ENCODE measurements at places on chromosomes 2 and 18.

DNA sequence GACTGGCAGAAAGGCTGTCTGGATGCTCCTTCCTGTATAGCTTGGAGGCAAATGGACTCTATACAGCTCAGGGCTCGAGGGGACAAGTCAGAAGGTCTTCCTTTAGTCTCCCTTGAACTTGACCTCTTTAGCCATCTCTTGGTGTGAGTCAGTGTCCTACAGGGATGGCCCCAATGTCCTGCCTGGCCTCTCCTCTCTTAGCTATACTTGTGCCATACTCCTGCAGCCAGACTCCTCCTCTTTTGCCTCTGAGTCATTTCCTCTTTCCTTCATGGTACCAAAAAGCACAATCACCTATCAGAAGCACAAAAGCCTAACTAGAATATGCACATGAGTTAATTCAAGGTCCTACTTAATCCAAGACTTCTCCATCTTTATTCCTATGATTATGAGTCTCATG is 112.7 kb downstream of the XRCC5 start:
- DNase-seq, result peak; percentile 22

DNA sequence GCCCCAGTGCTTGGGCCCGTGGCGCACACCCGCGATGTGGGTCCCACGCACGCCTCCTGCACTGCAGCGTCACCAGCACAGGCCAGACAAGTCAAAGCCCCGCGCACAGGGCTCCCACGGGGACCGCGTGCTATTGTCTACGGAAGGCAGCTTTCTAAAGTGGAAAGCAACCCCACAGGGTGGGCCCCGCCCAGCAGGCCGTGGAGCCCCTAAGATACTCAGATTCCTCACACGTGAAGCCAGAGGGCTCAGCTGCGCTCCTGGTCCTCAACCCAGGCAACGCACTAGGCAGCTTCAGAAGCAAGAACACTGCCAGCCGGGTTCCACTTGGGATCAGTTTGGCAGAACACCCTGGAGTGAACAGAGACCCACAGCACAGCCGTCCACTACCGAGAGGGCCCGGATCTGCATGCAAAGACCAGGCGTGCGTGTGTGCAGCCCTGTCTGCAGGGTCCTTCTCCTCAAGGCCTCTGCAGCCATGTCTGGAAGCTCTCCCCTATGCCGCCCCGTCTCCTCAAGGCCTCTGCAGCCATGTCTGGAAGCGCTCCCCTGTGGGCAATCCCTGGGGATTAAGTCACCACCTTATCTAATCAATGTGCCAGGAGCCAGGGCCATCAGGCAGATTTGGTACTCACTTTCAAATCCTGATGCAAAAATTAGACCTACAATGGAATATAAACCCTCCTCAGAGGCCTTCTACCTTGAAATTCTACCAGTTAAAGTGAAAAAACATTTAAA is 231.3 kb downstream of the HDAC4 start:
- DNase-seq, result no peak

DNA sequence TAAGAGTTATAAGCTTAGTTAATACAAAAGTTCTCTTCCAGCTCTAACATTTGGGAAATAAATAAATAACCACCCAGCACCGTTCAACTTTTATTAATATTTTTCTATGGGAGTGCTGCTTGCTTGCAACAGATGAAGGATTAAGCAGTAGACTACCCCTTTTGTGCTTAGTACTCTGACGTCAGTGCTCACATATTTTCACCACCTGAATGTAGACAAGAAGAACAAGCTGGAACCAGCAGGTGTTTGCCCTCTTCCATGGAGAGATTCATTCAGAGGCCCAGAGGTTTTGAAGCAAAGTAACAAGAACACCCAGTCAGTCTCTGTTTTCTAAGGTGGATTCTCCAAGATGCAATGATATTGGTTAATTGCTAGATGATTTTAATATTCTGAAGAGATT is 307.1 kb upstream of the PIK3C3 start:
- no peak for DNase-seq

DNA sequence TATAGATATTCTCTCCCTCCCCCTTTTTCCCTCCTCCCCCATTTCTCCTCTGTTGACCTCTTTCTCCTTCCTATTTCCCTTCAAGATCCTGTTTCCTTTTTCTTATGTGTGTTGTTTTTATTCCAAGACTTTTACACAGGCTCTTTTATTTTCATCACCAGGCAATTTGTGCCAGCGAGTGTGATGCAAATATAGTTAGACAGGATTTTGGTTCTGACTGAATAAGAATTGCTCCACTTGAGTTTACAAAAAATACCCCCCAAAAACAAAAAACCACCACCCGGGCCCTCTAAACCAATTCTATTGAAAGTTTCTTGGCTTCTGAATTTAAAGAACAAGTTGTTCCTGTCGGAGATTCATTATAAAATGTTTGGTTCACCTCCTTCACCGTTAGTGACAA is 50.9 kb upstream of the MAPK4 start:
- no peak for DNase-seq

- no peak for DNase-seq
Observed at GRCh38 chr2:210215120-210215519, 10.1 kb downstream of the ACADL start.

GRCh38 chr2:161416708-161417437 is 776 bp downstream of the TBR1 start:
- DNase-seq, result no peak

- peak; percentile 26 for DNase-seq
Observed at GRCh38 chr2:79876430-79876829, 363.6 kb downstream of the CTNNA2 start.

DNA sequence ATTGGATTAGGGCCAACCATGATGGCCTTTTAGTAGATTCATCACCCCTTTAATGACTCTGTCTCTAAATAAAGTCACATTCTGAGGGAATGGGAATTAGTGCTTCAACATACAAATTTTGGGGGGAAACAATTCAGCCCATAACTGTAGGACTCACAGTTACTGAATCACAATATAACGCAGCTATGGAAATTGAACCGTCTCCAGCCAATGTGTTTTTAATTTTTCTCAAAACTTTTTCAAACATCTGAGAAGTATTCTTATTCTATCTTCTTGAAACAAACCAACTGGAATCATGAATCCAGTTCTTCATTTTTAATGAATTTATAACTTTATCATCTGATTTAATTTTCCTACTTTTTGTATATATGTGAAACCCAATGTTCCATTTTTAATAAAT is 373.1 kb upstream of the SYT4 start:
- DNase-seq, result no peak

DNA sequence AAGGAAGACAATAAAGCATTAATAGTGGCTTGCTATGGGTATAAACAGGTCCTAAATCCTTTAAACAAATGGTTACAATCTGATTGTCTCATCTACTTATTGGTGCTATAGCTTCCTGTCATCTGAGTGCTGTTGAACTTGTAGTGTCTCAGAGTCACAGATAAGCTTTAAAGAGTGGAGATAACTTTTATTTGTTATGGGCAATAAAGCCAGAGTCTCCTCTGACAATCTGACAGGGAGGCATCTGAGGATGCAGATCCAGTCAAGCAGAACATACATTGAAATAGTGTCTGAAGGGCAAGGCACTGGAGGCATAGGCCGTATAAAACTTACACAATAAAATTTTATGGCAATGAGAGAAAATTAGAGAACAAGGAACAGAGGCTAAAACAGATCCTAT is 1132.4 kb upstream of the CDH2 start:
- no peak for DNase-seq

DNA sequence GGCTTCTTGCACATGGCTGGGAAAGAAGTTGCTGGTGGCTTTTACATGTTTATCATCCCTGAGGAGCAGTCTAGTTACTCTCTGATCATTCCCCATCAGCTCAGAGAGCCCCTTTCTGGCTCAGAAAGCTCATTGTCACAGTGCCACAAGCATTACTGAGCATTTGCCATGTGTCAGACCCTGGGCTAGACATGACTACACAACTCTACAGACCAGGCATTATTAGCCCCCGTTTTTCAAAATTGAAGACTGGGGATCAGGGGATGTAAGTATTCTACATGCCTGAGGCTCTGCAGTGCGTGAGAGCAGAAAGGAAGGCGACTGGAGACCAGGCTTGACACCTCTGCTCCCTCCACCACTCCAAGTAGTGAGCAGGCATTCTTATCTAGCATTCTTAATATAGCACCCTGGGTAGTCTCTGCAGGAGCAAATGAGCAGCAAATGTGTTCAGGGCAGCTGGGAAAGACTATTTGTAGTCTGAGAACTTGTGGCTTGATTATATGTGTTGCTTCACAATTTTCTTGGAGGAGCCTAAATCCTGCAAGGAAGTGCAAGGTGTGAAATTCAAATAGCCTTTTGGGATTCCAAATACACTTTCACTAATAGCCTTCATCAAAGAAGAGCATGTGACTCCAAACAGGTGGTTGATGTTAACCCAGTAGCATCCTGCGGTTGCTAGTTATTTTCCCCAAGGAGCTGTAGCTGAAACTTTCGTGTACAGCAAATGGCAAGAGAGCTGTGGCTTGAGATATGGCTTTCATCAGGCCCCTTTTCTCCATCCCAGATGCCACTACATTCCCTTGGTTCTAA is 143.2 kb downstream of the DDX1 start:
- DNase-seq, result no peak

DNA sequence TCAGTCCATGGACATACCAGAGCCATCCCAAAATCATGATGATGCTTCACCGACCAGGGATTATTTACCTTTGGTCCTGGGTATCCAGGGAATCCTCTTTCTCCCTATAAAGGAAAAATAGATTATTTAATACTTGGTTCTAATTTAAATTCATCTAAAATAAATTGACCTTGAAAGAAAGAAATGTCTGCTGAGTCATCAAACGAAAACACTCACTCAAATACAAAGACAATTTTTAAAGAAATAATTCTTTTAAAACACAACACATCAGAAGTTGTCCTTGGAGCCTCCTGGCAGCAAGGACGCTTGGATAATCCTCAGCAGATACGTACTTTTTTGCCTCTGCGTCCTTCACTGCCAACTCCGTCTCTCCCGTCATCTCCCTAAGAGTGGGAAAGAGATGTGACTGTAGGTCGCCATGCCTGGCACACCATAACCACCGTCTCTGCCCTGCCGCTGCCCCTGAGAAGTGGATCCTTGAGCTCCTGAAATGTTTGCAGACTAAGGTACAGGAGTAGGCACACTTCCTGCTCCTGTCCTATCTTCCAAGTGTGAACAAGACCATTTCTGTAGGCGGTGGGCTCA is 65.6 kb downstream of the COL6A3 start:
- no peak for DNase-seq

GRCh38 chr2:238305092-238305862 is 15.0 kb upstream of the TRAF3IP1 start:
- DNase-seq, result no peak

GRCh38 chr2:105888625-105889024 is 143.9 kb downstream of the NCK2 start:
- DNase-seq, result no peak

DNA sequence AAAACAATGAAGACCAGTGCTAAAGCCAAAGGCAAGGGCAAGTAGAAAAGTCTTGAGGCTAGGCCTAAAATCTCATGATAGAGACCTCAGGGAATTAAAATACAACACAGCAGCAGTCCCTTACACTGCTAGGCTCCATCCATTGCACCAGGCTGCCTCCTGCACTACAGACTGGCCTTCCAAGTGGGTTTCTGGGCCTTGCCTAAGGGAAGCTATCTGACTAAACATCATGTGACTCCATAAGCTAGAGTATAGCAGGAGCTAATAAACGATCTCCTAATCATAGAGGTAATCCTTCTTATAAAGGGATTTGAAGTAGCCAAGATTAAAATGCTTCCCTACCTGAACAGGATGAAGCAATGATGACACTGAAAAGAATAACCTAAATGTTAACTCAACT is 77.6 kb upstream of the NFU1 start:
- DNase-seq, result no peak

DNA sequence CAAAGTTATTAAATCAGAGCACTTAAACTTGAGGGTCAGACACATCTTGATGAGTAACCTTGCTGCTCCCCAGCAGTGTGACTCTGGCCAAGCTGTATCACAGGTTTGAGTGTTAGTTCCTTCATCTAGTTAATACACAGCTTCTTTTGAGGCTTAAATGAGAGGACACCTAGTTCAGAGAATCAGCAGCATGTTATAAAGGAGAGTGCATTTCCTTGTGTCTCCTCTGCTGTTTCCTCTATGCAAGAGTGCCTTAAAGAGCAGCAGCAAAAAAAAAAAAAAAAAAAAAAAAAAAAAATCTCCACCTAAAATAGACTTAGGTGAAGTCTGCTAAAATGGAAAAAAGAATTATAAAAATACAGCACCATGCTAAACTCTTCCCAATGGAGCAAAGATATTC is 261.9 kb downstream of the TCF4 start:
- DNase-seq, result no peak
